ENCODE measurements at places on chromosomes 13 and 19.

GRCh38 chr19:2477141-2477710 lies 1.3 kb downstream of the GADD45B start:
- DNase-seq: no peak

DNA sequence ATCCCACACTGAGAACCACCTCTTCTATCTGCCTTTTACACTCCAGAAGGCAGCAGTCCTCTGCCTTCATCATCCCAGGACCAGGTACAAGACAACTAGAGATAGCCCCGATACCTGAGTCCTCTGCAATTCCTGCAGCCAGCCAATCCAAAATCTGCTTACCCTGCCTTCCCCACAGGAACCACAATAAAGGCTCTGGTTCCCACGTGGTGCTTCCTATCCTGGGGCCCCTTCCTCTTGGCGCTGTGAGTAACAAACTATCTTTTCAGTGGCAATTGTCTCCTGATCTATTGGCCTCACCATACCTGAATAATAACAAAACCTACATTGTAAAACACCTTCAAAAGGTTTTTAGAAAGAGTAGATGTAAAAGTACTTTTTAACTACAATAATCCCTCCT lies 63.1 kb downstream of the ZDHHC20 start:
- DNase-seq: no peak

DNA sequence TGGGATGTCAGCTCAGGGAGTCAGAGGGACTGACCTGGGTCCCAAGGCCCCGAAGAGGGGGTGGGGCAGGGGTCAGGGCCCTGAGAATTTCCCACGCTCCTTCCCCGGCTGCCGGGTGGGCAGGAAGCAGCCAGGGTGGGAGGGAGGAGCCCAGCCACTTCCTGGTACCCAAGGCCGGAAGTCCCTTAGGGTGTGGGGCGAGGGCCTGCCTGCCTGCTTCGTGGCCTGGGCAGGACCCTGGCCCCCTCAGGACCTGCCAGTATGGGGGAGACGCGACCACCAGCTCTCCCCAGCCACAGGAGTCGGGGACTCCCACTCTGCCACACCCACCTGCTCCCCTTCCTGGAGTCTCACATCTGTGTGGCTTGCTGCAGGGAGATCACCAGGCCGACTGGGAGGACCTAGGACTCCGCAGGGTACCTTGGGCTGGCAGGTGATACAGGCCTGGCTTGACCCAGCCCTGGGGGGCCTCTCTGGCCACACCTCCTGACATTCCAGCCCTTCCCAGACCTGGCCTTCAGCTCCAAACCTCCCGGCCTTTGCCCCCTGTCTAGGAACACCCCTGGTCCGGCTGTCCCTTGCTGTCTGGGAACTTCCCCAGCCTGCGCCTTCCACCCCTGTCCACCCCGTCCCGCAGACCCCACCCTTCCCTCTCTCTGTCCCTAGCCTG lies 9.8 kb upstream of the CIRBP start:
- no peak for DNase-seq

- DNase-seq: no peak
Observed at GRCh38 chr13:43657485-43657884, 129.3 kb downstream of the ENOX1 start.

- DNase-seq: no peak
Observed at GRCh38 chr13:93740334-93740733, 513.7 kb downstream of the GPC6 start.

- DNase-seq: no peak
Observed at GRCh38 chr13:53201454-53202225, 173.0 kb downstream of the OLFM4 start.

- DNase-seq: no peak
Observed at GRCh38 chr13:30448441-30448840, 17.3 kb downstream of the HMGB1 start.

DNA sequence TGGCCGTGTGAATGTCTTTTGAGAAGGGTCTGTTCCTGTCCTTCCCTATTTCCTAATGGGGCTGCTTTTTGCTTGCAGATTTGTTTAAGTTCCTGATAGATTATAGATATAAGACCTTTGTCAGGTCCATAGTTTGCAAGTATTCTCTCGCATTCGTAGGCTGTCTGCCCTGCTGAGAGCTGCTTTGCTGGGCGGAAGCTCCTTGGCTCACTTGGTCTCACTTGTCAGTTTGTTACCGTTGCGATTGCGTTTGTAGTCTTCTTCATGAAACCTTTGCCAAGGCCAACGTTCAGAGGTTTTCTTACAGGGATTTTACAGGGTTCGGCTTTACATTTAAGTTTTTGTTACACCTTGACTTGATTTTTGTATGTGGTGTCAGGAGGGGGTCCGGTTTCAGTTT lies 44.0 kb upstream of the TFDP1 start:
- no peak for DNase-seq
